ENCODE measurements at places on chromosomes 3 and 15.

DNA sequence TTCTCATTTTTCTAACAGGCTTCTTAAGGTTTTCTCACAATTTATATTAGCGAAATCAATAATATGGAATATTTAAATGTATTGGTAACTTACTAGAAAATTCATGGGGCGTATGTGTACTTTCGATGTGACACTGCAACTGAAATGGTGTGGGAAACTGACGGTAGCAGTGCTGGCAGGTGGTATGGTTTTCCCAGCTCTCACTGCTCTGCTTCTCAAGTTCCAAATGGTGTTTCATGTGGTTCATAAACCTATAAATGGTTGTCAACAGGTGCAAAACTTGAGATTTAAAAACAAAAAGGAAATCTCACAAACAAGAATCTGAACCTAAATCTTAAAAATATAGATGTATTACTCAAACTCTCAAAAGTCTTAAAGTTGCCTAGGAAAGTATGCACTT lies 54.7 kb downstream of the ZNF280D start:
- no peak for DNase-seq

GRCh38 chr15:88975891-88976290 lies 62.7 kb upstream of the MFGE8 start:
- DNase-seq = no peak

DNA sequence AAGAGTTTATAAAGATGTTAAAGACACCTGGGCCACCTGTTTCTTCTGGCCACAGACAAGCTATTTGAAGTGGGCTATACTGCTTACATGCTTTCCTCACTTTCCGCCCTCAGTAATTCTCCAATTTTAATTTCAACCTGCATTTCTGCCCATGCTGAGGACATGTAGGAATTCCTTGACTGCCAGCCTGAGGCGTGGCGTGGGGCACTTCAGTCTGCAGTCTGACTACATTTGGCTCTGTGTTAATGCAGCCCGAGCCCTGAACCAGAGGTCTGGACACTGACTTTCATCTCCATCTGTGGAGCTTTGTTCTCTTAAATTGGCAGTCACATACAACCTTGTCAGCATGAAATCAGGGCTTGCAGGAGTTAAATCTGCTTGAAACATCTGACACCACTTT lies 8.5 kb downstream of the UQCC5 start:
- no peak for DNase-seq

DNA sequence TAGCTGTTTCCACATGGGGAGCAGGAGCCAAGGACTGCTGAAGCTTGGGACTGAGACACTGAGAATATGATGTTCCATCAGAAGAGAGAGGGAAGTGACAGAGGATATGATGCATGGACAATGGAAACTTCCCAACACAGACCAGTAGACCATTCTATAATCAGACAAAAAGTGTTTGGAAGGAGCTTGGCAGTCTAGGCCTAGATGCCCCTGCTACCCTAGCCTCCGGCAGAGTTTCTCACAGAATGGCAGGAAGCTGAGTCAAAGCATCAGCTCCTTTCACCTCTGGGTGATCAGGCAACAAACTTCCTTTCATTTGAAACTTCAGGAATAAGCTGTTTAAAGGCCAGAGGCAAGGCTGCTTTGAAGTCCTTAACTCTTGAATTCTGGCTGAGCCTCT lies 222.0 kb downstream of the NEK10 start:
- DNase-seq = no peak

DNA sequence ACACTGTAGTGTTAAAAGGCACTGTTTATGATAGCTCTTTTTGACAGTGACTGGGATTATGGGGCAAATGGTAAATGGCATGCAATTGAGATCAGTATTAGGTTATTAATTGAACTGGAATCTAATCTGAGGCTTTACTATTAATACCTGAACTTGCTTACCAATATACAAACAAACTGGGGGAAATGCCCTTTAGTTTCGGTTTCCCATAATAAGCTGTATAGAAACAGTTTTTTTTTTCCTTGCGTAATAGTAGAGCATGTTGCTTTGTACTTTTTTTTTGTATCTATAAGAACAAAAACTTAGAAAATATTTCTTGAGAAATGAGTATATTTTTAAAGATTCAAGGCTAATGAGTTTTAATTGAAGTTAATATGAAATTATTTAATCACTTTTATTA lies 95.0 kb downstream of the FNDC3B start:
- no peak for DNase-seq

Measured in AG04449 (cell line).